Psoas muscle (tissue), 8 donors: ENCODE measurements at places on chromosomes 6 and 20.

GRCh38 chr6:114164207-114164606 lies 178.6 kb downstream of the HS3ST5 start:
- H3K36me3 ChIP-seq = no peaks in the 10 kb centered on the region
- no peak overlapping the region for H3K4me3 ChIP-seq
- H3K27me3 ChIP-seq = no peaks in the 10 kb centered on the region
- no peak overlapping the region for H3K27ac ChIP-seq
- no peaks in the 10 kb centered on the region for H3K4me1 ChIP-seq

- H3K4me3 ChIP-seq = no peak overlapping the region
- no peaks in the 10 kb centered on the region for H3K27me3 ChIP-seq
- no peaks in the 10 kb centered on the region for H3K36me3 ChIP-seq
- H3K27ac ChIP-seq = no peak overlapping the region
- H3K4me1 ChIP-seq = no peaks in the 10 kb centered on the region
Measured at GRCh38 chr6:113350461-113350860, 506.7 kb upstream of the MARCKS start.

DNA sequence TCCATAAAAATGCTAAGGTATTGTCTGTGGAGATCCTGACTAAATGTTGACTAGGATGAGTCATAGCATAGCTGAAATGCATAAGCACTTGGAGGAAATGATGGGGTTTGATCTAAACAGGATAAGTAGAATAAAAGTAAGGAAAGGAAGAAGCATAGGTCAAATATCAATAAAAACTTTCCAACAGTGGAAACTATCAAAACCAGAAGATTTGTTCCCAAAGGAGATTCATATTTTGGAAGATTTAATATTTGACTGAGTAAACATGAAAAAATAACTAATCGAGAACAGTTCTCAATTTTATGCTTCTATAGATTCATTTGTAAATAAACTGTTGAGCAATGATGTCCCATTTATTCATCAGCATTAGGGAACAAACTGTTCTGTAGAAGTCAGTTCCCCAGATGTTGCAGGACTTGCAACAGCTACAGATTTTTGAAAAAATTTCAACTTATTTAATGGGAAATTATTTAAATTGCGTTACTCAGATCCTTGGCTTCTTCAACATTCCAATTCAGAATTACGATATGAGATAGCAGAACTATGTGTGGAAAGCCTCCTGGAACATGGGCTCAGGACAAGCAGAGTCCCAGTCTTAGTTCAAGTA lies 133.7 kb upstream of the TBX18 start:
- no peaks in the 10 kb centered on the region for H3K36me3 ChIP-seq
- H3K27me3 ChIP-seq = no peaks in the 10 kb centered on the region
- DNase-seq = no peak
- no peak overlapping the region for H3K4me3 ChIP-seq
- no peak overlapping the region for H3K27ac ChIP-seq

DNA sequence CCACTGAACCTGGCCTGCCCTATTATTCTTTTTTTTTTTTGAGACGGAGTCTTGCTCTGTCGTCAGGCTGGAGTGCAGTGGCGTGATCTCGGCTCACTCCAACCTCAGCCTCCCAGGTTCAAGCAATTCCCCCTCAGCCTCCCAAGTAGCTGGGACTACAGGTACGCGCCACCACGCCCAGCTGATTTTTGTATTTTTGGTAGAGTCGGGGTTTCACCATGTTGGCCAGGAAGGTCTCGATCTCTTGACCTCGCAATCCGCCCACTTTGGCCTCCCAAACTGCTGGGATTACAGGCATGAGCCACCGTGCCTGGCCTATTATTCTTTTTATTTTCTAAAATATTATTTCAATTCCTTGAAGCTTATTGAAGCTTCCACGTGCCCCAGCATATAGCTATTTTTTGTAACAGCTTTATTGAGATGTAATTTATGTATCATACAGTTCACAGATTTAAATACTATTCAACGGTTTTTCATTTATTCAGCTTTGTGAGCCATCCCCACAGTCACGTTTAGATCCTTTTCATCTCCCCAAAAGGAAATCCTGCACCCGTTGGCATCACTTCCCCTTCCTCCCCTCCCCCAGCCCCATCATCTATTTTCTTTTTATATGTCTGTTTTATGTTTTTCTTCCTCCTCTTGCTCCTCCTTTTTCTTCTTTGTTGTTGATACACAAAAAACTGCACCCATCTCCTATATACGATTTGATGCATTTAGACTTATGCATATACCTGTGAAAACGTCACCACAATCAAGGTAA lies 13.5 kb upstream of the MDFI start:
- H3K27me3 ChIP-seq = no peaks in the 10 kb centered on the region
- no peaks in the 10 kb centered on the region for H3K36me3 ChIP-seq
- H3K27ac ChIP-seq = no peak overlapping the region
- H3K4me1 ChIP-seq = no peaks in the 10 kb centered on the region
- no peak for DNase-seq
- no peak overlapping the region for H3K4me3 ChIP-seq

DNA sequence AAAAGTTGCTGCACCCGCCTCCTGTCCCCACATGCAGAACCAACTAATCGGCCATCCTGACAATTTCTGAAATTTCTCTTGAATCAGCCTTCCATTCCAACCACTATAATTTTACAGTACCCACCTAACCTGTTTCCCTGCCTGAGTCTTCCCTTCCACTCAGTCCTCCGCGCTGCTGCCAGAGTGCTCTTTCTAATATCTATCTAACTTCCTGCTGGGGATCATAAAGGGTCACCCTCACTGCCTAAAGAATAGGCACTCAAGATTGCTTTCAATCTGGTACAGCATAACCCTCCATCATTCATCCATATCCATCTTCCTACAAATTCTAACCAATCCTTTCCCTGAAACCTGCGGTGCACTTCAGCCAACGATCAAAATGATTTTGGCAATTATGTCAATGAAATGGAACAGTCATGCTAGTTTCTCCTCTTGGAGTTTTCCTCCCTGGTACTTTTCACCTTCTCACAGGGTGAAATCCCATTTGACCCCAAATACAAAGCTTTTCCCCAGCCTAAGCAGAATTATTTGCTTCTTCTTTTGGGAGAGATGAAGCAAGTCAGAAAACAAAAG lies 117.5 kb upstream of the BEND6 start:
- H3K4me3 ChIP-seq = peak overlapping the region; percentile 84
- H3K4me1 ChIP-seq = peaks cover 41% of the 10 kb centered on the region

GRCh38 chr6:155452576-155452975 lies 3.1 kb downstream of the NOX3 start:
- H3K4me3 ChIP-seq = no peak overlapping the region
- no peaks in the 10 kb centered on the region for H3K4me1 ChIP-seq
- no peak for DNase-seq

- no peaks in the 10 kb centered on the region for H3K36me3 ChIP-seq
- no peak overlapping the region for H3K27ac ChIP-seq
- H3K4me1 ChIP-seq = peaks cover 13% of the 10 kb centered on the region
Measured at GRCh38 chr20:33576432-33577125, 85.5 kb upstream of the C20orf144 start.

DNA sequence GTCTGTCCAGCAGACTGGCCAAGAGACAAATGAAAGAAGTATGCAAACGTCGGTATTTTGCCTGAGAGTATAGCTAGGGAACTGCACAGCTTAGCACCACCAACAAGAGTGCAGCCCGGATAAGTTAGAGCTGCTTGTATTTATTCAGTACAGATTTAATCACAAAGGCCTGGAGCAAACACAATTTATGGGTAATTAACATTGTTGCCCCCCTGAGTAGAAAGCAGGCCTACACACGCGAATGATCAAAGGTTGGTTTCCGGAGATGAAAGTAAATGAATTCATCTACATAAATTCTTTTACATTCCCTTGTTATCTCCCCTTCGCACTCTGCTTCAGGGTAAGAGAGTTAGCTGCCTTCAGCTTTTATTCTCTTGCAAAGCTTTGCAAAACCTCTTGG lies 24.7 kb upstream of the CRISP1 start:
- no peak overlapping the region for H3K4me3 ChIP-seq
- DNase-seq = no peak
- no peaks in the 10 kb centered on the region for H3K4me1 ChIP-seq
- no peaks in the 10 kb centered on the region for H3K36me3 ChIP-seq

DNA sequence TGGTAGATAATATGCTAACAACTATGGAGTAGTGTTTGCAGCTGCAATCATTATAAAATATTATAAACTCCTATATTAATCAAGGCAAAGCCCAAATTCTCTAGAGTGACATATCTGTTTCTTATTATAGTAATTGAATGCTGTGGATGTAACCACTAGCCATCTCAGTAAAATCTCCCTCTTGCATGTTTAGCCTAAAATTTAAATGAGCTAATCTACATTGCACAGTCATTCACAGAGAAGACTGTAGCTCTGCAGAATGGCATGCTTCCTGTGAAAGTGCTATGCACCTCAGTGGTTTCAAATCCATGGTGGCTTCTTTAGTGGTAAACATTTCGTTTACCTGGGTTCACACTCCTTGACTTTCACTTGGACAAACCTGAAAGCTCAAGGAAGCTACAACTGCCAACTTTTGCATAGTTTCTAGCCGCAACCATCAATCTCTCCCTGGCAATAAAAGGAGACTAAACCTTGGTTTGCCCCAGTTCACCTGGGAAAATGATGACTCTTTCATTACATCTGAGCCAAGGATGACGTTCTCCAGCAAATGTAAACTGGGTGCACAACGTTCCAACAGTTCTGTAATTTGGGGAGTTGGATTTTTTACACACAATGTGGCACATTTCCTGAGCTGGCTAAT lies 47.2 kb downstream of the FILIP1 start:
- H3K27me3 ChIP-seq = no peaks in the 10 kb centered on the region
- H3K4me3 ChIP-seq = no peak overlapping the region
- peaks cover 9% of the 10 kb centered on the region for H3K4me1 ChIP-seq
- no peak overlapping the region for H3K27ac ChIP-seq
- DNase-seq = no peak
- no peaks in the 10 kb centered on the region for H3K36me3 ChIP-seq

- no peaks in the 10 kb centered on the region for H3K27me3 ChIP-seq
- no peaks in the 10 kb centered on the region for H3K36me3 ChIP-seq
- H3K27ac ChIP-seq = no peak overlapping the region
- DNase-seq = no peak
- H3K4me3 ChIP-seq = no peak overlapping the region
- no peaks in the 10 kb centered on the region for H3K4me1 ChIP-seq
Measured at GRCh38 chr6:135114355-135115145, 59.9 kb upstream of the HBS1L start.

GRCh38 chr6:125357515-125358256 lies 55.9 kb upstream of the HDDC2 start:
- H3K36me3 ChIP-seq = no peaks in the 10 kb centered on the region
- H3K27ac ChIP-seq = peak overlapping the region; percentile 27
- peaks cover 8% of the 10 kb centered on the region for H3K4me1 ChIP-seq
- H3K27me3 ChIP-seq = no peaks in the 10 kb centered on the region
- no peak overlapping the region for H3K4me3 ChIP-seq

GRCh38 chr6:127938701-127939100 lies 37.8 kb upstream of the THEMIS start:
- no peaks in the 10 kb centered on the region for H3K36me3 ChIP-seq
- no peak for DNase-seq
- no peaks in the 10 kb centered on the region for H3K4me1 ChIP-seq
- H3K27ac ChIP-seq = no peak overlapping the region
- H3K4me3 ChIP-seq = no peak overlapping the region

DNA sequence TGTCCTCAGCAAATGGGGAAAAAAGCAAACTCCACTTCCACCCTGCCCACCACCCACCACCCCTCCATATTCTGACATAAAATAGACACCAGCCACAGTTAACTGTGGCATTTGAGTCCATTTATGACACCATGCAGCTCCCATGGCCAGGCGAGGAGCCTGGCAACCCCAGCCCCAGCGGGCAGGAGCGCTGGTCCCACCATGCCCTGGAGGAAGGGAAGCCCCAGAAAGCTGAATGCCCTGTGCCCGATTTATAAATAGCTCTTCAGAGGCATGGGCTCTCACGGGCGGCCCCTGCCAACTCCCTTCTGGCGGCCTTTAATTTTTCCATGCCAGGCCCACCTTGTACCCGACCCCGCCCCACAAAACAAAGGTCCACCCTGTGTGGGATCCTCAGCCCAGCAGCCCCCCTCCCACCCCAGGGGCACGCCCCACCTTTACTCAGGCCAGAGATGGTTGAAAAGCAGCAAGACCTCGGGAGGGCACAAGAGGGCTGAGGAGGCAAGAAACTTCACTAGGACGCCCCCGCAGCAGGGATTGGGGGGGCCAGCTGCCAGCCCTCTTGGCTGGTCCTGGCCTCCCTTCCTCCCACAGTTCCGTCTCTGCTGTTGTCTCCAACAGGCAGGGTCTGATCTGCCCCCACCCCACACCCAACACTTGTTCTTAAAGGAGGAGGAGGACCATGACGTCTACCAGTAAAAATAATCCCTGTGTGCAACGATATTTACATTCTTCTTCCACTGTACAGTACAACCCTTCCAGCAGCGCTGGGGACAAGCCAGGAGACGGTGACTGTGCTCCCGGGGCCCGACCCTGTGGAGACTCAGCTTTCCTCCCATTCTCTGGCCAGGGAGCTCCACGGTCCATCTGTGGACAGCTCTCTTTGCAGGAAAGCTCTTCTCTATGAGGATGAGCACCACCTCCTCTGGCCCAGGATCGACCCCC lies 115.6 kb upstream of the CDYL start:
- H3K4me3 ChIP-seq = peak overlapping the region; percentile 60
- peak; percentile 85 for DNase-seq
- H3K4me1 ChIP-seq = peaks cover 36% of the 10 kb centered on the region
- H3K27ac ChIP-seq = peak overlapping the region; percentile 77
- no peaks in the 10 kb centered on the region for H3K27me3 ChIP-seq
- no peaks in the 10 kb centered on the region for H3K36me3 ChIP-seq

DNA sequence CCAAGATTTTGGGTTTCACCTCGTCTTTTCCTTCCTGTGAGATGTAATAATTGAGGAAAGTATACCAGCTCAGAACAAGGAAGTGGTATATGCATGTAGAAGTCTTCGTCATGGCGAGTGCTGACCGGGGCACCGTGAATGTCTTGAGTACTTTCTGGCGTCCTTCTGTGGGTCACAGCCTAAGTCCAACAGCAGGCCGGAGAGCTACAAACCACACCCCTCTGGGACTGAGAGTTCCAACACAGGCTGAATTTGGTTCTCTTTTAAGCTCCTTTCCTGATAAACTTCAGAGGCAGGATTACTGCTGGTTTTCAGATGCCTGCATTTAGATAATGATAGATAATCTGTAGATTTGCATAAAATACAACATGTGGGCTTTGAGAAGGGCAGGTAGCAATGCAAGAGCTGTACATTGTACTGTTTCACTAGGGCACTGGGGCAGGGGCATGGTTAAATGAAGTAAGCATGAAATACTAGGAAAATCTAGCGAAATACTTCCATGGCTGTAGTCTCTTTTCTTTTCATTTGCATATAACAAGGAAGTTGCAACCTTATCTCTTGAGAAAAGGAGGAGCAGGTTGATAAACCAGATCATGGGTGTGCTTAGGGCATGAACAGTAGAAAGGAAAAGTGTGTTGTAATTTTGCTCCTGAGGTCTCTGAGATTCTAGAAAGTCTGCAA lies at the start of gene ADTRP:
Gene ADTRP, minus strand, starts transcription at position 156 of the 681 bp plus-strand sequence. Its CDS starts 44 bp downstream, at position 112.
- no peaks in the 10 kb centered on the region for H3K4me1 ChIP-seq
- DNase-seq = no peak
- H3K27ac ChIP-seq = no peak within 1 kb of the TSS

GRCh38 chr6:111199935-111200334 lies 112.6 kb downstream of the SLC16A10 start:
- H3K4me1 ChIP-seq = peaks cover 5% of the 10 kb centered on the region
- no peak for DNase-seq
- H3K27me3 ChIP-seq = no peaks in the 10 kb centered on the region
- H3K36me3 ChIP-seq = peaks cover 13% of the 10 kb centered on the region

- DNase-seq = no peak
- no peaks in the 10 kb centered on the region for H3K36me3 ChIP-seq
- H3K27ac ChIP-seq = no peak overlapping the region
- H3K4me3 ChIP-seq = no peak overlapping the region
Measured at GRCh38 chr20:44768256-44768655, 22.6 kb downstream of the KCNK15 start.
